CD4-positive, alpha-beta T cell treated with Interleukin-15 for 1 hour (primary cell): ENCODE measurements at places on chromosomes 1 and 21.

DNA sequence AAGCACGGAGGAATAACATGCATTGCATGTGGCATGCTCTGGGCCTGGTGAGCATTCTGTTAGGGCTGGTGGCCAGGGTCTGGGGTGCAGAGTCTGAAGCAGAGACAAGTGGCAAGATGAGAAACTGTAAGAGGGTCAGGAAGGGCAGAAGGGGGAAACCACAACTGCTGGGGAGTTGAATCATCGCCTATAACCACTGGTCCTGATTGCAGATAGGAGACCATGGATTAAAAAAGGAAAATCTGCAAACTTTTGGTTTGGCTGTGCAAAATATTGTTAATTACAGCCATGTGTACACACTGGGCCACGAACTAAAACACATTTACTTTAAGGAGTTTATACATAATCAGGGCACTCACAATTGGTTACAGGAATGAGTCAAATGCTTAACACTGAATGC is 76.6 kb downstream of the TGFBR3 start:
- DNase-seq, result no peak

- no peak for DNase-seq
These were observed 412.2 kb downstream of the KIF26B start for GRCh38 chr1:245566952-245567351.

GRCh38 chr1:225990705-225991464 is 8.3 kb downstream of the SDE2 start:
- DNase-seq, result no peak

GRCh38 chr1:82019508-82019907 is 218.8 kb downstream of the ADGRL2 start:
- no peak for DNase-seq

DNA sequence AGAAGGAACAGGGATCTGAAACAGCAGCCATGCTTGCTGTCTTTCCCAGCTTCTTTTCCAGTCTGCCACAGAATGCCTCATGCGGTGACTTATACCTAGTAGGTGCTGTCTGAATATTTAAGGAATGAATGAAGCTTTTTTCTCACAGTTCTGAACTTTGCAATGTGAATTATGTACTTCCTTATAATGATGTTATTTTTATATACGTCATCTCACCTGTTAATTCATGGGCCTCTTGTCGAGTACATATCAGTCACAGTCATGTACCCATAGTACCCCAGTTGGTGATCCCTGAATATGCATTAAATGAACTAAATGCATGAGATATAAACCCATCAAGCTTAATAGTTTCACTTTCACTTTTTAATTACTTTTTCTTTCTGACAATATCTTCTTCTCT is 132.7 kb downstream of the NTNG1 start:
- DNase-seq, result no peak

DNA sequence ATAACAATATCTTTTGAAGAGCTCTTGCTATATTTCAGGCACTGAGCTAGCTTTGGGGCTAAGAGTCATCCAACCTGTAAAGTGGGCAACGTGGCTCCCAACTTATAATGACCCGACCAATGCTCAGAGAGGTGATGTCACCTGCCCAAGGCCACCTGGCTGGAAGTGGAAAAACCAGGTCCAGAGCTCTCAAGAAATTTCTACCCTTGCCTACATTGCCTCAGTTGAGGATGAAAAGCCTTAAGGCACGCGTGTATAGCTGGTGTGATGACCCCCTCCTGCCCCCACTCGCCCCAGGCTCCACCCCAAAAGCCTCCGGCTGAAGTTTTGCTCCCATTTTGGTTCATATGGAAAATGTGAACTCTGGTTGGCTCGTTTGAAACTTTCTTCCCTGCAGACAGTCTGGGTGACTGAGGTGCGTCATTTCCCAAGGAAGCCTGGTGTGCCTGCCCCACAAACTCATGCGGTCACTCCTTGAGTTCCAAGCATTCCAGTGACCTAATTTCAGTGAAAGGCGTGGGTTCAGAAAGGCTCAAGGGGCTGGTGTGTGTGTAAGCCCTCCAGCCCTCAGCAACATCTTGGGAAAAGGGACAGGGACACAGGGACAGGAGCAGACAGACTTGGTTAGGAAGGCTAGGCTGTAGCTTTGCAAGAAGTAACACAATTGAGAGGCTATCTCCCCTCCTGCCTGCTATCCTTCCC is 20.5 kb downstream of the HTR1D start:
- no peak for DNase-seq

GRCh38 chr1:115529216-115529897 is 112.4 kb upstream of the VANGL1 start:
- no peak for DNase-seq

GRCh38 chr21:20452935-20453334 is 545.3 kb upstream of the NCAM2 start:
- no peak for DNase-seq

DNA sequence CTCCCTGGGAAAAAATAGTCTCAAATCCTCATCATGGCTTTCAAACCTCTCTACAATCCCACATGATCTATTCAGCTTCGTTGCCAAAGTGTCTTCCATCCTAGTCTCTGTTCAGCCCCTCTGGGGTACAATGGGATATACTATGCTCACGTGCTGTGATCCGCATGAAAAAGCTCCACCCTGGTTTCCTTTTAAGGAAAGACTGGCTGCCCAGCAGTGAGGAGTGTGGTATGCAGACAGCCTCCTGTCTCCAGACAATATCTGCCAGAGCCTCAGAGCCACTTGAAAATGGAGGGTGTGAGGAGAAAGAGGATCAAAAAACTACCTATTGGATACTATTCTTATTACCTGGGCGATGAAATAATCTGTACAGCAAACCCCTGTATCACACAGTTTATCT is 194.5 kb downstream of the LHX8 start:
- no peak for DNase-seq

DNA sequence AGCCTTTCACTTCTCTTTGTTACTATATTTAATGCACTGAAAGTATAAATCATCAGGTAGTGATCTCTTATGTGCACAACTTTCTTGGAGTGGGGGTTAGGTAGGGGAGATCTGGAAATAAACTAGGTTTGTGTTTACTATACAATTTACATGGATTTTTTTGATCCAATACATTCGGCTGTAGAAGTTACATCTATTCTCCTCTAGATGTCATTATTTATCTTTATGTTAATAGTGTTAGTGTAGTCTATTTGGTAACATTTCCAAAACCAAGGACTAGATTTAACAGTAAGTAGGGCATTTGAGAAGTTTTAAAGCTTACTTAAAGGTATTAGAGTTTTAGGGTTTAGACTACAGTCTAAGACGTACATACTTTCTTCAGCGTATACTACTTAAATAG is 5.4 kb downstream of the VPS45 start:
- no peak for DNase-seq

GRCh38 chr1:12585951-12586942 is 31.8 kb downstream of the DHRS3 start:
- no peak for DNase-seq

GRCh38 chr1:21494196-21494595 is 15.0 kb upstream of the ALPL start:
- no peak for DNase-seq

DNA sequence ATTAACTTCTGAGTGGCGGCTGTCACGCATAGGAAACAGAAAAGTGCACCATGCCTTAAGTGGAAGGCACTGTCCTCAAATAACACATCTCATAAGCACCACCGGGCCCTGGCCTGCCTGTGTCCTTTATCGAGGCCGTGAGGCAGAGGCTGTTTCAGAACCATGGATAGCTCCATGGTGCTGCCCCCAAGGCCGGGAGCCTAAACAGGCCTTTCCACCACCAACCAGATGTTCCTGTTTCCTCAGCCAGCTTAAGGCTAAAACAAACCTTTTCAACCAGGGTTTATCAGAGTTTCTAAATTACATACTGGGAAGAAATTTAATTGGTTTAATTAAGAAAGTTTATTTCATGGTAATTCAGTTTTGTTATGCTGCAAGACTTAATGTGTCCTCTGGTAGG is 114.4 kb downstream of the DMRTA2 start:
- DNase-seq, result no peak

DNA sequence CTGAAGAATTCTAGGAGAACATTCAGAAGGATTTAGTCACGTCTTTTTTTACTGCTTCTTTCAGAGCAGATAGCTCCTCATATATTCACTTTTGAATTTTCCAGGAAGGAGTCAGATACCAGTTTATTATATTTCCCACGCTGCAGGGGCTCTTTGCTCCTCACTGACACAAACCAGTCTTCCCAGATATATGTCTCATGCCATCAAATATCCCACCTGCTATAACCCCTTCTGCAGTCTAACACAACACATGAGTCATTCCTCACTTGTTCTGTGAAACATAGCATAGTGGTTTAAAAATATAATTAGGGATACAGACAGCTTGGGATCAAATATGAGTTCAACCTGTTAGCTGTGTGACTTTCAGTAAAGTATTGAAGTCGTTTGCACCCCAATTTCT is 251.7 kb upstream of the DPYD start:
- DNase-seq, result no peak

- DNase-seq, result no peak
These were observed 131.4 kb downstream of the IER5 start for GRCh38 chr1:181219938-181220337.

- DNase-seq, result no peak
These were observed 15.9 kb downstream of the HSPA13 start for GRCh38 chr21:14366998-14367397.
